ENCODE measurements at places on chromosomes 1 and 21.

GRCh38 chr1:22275626-22276395 lies 132.9 kb upstream of the WNT4 start:
- peak; percentile 11 for DNase-seq

DNA sequence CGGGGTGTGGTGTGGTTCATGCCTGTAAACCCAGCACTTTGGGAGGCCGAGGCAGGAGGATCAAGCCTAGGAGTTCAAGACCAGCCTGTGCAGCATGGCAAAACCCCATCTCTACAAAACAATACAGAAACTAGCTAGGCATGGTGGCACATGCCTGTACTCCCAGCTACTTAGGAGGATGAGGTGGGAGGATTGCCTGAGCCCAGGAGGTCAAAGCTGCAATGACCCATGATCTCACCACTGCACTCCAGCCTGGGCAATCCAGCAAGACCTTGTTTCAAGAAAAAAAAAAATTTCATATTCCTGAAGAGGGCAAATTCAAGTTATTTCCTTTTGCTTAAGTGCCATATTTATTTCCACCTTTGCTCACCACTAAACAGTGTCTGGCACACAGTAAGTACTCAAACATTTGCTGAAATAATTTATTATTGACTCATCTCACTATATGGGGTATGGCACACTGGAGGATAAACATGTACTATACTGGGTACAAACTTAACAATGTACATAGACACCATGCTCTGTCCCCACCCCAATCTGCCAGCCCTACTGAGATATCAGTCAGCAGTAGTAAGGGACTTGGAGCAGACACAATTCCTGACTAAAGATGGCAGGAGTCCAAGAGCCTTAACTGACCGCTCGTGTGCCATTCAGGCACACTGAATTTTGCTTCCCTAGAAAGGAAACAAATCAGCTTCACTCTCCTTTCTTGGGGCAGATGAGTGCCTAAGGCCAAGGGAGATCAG lies 15.5 kb downstream of the MEAF6 start:
- no peak for DNase-seq

DNA sequence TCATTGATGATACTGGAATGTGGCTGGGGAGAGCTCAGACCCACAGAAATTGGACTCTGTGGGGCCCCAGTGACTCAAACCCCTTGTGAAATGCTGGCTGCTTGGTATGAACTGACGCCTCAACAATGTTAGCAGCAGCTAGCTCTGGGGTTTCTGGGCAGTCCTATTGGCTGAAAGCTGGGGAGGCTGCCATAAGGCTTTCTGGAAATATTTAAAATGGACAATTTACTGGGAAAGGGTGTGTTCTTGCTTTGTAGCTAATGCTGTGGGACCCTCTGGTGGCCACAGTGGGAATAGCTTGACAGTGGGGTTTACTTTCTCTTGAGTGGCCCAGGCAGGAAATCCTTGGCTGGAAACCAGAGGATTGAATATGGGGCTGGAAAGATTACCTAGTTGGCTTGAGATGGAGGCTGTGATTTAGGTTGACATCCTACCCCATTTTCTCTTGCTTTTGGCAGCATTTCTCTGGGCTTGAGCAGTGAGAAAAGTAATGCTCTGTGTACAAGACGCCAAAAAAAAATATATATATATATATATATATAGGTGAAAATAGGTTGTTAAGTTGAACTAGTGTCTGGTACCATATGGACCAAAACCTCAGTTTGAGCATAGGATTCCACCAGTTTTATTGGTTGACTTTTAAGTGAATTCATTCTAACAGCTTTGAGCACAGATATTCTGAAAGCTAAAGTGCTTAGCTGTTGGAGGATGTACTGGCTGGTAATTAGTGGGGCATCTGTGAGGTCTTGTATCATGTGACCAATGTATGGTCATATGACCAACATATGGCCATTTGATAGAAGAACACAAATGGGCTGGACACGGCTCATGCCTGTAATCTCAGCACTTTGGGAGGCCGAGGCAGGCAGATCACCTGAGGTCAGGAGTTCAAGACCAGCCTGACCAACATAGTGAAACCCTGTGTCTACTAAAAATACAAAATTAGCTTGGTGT lies 8.2 kb upstream of the S100A10 start:
- peak; percentile 74 for DNase-seq

GRCh38 chr1:221867003-221867402 lies 125.1 kb upstream of the DUSP10 start:
- no peak for DNase-seq

- DNase-seq = no peak
These were observed 97.7 kb downstream of the XCL2 start for GRCh38 chr1:168446081-168446480.

- DNase-seq = no peak
These were observed 81.4 kb downstream of the SMYD2 start for GRCh38 chr1:214362188-214362882.

DNA sequence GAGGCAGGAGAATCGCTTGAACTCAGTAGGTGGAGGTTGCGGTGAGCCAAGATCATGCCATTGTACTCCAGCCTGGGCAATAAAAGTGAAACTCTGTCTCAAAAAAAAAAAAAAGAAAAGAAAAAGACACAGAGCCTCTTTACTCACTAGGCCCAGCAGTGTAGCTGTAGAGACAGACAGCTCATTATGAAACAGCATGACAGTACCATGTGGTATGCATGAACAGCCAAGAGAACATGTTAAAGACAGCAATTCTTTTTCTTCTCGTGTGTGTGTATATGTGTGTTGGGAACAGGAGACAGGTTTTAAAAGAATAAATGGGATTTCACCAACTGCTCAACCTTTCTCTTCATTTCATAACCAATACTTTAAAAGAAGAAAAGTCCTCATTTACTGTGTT lies 118.8 kb downstream of the PIK3R3 start:
- DNase-seq = no peak

DNA sequence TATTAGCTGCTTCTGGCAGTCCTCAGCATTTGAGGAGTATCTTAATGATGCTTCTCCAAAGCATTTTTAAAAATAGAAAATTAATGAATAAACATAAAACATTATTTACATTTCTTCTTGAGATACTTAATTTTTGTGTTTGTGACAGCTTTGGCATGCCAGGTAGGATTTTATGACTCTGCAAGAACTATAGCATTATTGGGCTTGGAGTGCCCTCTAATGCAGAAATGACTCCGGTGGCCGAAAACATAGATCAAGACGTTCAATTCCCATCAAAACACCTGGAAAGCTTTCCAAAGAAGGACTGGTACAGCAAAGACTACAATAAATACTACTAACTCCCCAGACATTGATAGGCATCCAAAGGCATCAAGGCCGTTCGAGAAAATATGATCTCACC lies 366.4 kb upstream of the CXADR start:
- no peak for DNase-seq

All from activated CD4-positive, alpha-beta T cell treated with anti-CD3 and anti-CD28 coated beads, Interleukin-2, amount 50 U/mL, for 4 hours (primary cell).